Retinal pigment epithelial cell (primary cell): ENCODE measurements at places on chromosomes 6 and 20.
A peak's percentile ranks its signal among the peaks of the same experiment; 100 is the strongest.

GRCh38 chr6:53634184-53634631 is 31.3 kb downstream of the KLHL31 start:
- DNase-seq = no peak

- no peak for DNase-seq
Measured at GRCh38 chr6:43780293-43780692, 10.3 kb downstream of the VEGFA start.

- DNase-seq = no peak
Measured at GRCh38 chr6:113328886-113329381, 528.2 kb upstream of the MARCKS start.

- DNase-seq = no peak
Measured at GRCh38 chr6:31158863-31159855, 770 bp downstream of the TCF19 start.

GRCh38 chr20:57240581-57241362 is 25.7 kb downstream of the BMP7 start:
- no peak for DNase-seq

DNA sequence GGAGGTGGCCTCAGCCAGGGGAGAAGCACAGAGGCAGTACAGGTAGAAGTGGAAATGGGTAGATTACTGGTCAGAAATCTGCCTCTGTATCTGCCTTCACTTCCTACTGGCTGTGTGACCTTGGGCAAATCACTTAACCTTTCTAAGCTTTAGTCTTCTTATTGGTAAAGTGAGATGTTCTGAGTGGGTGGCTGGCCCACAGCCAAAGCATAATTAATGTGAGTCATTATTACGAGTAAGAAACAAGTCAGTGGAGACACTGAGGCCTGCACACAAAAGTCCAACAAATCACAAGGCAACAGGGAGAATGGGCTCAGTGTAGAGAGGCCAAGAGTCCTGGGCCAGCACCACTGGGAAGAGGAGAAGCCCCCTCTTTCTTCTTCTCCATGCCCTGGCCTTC is 39.1 kb downstream of the NRN1 start:
- no peak for DNase-seq

GRCh38 chr6:21522797-21523456 is 70.6 kb upstream of the SOX4 start:
- DNase-seq = no peak

DNA sequence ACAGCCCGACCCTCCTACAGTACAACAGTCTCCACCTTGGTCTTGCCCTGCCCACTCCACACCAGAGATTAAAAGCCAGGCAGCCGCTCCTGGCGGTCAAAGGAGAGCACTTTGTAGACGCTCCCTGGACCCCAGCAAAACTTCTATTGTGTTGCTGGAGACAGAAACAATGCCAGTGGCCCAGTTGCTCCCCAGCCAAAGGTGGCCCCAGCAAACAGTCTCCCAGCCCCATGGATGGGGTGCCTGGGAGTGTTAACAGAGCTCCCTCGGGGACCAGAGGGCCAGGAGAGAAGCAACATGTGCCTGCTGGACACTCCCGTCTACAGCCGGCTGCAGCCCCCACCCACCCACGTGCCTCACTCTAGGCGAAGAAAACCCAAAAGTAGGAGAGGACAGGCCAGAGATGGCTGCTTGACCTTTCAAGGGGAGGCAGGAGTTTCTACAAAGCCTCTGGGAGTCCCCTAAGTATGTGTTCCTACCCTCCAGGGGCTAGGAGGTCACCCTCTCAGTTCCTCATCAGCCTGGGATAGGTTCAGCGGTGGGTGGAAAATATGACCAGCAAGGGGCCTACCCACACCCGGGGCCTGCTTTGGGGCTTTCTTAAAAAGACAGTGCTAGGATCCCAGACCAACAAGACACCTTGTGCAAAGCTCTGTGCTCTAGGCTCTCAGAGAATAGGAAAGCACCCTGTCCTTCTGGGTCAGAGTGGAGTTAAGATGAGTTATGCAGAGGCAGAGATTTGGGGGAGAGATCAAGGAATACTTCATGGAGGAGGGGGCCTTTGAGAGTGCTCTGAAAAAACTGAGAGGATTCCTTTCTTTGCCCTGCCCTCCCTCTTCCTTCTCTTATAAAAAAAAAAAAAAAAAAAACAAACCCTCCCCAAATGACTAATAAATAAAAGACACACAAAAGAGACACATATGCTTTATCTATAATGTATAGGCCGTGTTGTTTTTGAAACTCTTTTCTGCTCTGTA is 19.0 kb upstream of the PREX1 start:
- no peak for DNase-seq

DNA sequence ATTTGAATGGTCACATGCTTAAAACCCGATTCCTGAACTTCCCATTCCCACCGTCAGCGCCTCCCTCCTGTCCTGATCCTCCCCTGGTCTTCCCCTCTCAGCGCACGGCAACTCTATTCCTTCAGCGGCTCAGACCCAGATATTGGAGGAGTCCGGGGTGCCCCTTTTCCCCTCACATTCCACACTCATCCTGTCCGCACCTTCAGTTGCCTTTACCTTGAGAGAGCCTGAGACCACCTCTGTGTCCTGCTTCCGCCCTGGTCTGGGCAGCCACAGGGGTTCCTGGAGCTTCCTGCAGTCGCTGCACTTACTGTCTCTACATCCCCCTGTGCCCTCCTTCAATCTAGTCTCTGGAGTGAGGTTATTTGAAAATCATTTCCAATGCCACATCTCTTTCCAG is 193.4 kb downstream of the BCAS1 start:
- DNase-seq = no peak

DNA sequence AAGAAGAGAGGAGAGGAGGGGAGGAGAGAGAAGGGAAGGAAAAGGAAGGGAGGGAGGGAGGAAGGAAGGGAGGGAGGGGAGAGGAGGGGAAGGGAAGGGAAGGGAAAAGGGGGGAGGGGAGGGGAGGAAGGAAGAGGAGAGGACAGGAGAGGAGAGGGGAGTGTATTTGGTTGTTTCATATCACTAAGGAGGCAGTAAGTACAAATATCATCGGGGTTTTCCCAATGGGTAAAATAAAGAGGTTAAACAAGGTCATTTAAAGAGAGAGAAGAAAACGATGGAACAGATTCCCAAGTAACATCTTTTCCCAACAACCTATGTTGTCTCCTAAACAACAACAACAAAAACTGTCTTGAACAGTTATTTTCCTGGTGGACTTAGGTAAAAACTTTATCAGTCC is 43.6 kb downstream of the MBOAT1 start:
- no peak for DNase-seq

- no peak for DNase-seq
Measured at GRCh38 chr6:6080975-6081374, 74.2 kb upstream of the NRN1 start.

GRCh38 chr20:49750611-49751396 is 37.1 kb upstream of the B4GALT5 start:
- no peak for DNase-seq

GRCh38 chr6:1247056-1247455 is 64.8 kb upstream of the FOXQ1 start:
- DNase-seq = peak; percentile 87

GRCh38 chr6:161407115-161407514 is 133.3 kb upstream of the AGPAT4 start:
- DNase-seq = no peak

- DNase-seq = no peak
Measured at GRCh38 chr6:143963158-143963919, 44.7 kb downstream of the PLAGL1 start.

DNA sequence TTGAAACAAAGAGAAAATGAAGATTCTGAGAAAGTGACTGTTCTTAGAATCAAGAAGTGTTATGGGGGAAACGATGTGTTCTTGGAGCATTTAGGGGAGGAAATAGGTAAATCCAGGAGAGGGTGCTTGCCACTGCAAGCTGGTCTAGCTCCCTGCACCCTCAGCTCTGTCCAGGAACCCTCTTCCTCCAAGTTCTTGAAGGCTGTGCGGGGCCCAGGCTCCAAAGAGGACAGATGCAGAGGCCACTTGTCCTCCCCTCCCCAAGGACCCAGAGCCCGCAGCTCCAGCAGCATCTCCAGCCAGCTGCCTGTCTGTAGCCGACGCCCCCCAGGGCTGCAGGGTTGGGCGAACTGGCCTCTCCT is 87.9 kb downstream of the CDC5L start:
- no peak for DNase-seq

- no peak for DNase-seq
Measured at GRCh38 chr6:80217794-80218193, 111.3 kb downstream of the BCKDHB start.

DNA sequence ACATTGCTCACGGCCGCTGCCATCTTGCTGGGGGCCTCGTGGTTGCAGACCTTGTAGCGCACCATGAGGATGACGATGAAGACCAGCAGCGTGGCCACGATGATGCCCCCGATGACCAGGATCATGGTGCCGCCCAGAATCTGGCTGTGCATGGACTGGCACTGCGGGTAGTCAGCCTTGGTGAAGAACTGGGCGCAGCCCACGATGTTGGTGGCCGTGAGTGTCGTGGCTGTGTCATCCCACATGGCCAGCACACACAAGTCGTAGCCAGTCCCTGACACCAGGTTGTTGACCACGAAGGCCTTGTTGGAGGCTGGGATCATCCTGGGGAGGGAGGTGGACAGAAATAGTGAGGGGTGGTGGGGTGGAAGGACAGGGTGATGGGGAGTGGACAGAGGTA is 194.6 kb downstream of the LRFN2 start:
- no peak for DNase-seq

DNA sequence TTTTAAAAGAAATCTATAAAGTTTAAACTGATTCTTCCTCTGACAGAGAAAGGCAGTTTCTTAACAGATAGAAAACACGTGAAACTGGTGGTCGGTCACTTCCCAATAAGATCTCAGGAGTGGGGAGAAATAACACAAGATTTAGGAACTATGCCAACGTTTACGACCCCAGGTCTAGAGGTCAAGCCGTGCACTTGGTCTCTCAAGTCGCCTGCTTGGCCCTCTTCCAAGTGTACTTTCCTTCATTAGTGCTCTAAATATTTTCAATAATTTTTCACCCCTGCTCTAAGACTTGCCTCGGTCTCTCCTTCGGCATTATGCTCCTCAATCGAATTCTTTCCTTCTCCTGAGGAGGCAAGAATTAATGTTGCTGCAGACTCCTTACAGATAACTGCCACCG is 61.7 kb downstream of the TRIM27 start:
- no peak for DNase-seq

DNA sequence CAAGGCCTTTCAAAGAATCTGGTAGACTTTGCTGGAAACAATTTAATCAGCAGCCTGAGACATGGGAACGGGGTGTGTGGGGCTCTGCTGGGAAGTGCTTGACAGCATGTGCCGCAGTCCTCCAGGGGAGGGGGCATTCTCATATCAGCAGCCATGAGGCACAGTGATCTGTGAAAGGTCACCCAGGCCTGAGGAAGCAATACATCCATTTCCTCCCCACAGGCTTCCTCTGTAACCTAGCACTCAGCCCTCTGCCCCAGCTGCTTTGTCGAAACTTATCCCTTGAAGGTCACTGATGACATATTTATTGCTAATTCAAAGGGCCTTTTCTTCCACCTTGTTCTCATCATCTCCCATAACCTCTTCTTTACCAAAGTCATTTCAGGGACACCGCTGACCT is 103.3 kb downstream of the TNFAIP3 start:
- DNase-seq = no peak

DNA sequence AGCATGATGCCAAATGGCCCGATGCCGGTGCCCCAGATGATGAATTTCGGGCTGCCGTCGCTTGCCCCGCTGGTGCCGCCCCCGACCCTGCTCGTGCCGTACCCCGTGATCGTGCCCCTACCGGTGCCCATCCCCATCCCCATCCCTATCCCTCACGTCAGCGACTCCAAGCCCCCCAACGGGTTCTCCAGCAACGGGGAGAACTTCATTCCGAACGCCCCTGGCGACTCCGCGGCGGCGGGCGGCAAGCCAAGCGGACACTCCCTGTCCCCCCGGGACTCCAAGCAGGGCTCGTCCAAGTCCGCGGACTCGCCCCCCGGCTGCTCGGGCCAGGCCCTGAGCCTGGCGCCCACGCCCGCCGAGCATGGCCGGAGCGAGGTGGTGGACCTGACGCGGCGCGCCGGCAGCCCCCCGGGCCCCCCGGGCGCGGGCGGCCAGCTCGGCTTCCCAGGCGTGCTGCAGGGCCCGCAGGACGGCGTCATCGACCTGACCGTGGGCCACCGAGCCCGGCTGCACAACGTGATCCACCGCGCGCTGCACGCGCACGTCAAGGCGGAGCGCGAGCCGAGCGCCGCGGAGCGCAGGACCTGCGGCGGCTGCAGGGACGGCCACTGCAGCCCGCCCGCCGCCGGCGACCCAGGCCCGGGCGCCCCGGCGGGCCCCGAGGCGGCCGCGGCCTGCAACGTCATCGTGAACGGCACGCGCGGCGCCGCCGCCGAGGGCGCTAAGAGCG is 144.6 kb downstream of the SOBP start:
- no peak for DNase-seq

- no peak for DNase-seq
Measured at GRCh38 chr6:165487950-165488349, 175.1 kb downstream of the PDE10A start.

- DNase-seq = no peak
Measured at GRCh38 chr20:60506061-60506460, 547.8 kb downstream of the CDH26 start.

GRCh38 chr6:43725643-43726580 is 38.3 kb upstream of the MRPS18A start:
- DNase-seq = no peak

- no peak for DNase-seq
Measured at GRCh38 chr20:45109634-45110033, 5.3 kb downstream of the WFDC5 start.

- no peak for DNase-seq
Measured at GRCh38 chr6:2102316-2102883, 143.0 kb downstream of the GMDS start.

DNA sequence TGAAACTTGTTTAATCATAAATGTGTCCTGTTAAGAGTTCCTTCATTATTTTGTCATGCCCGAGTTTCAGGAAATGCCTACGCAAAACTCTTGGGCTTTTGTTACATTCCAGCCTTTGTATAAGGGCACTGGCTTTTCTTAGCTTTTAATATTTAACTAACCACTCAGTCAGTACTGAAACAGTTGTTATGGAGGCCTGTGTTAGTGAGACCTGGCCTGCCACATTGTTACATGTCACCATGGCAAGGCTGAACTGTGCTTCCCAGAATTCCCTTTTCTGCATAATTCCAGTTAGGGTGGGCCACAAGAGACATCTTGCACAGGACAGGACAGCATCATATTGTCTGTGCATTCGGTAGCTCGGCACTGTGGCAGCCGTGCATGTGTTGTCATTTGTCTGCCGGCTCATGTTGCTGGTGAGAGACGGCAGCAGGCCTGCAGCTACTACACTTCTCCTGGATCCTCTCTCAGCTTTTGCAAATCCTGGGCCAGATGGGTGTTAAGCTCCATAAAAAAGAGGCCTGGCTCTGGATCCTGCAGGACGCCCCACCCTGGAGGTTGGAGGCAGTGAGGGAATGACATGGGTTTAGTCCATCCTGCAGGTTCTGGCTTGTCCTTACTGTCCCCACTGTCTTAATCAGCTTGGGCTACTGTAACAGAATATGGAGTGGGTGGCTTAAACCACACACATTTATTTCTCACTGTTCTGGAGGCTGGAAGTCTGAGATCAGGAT is 128.8 kb upstream of the DTNBP1 start:
- no peak for DNase-seq

GRCh38 chr6:163599684-163600083 is 185.2 kb downstream of the QKI start:
- no peak for DNase-seq

GRCh38 chr20:3854462-3854871 is 7.8 kb downstream of the MAVS start:
- no peak for DNase-seq
